ENCODE measurements at places on chromosomes 4 and X. TPM values are rescaled to one million over a fixed set of nuclear protein-coding genes. Genes with fewer than 3 reads are reported as not detected.

GRCh38 chrX:1430451-1430850 is 22.3 kb downstream of the ASMTL start:
- peaks cover 34% of the 10 kb centered on the region for H3K36me3 ChIP-seq
- H3K27ac ChIP-seq, result no peak overlapping the region
- no peak overlapping the region for H3K4me3 ChIP-seq
- no peak for DNase-seq
- no peaks in the 10 kb centered on the region for H3K4me1 ChIP-seq
- H3K27me3 ChIP-seq, result no peaks in the 10 kb centered on the region

GRCh38 chr4:5160668-5161067 is 109.4 kb downstream of the STK32B start:
- no peak overlapping the region for H3K4me3 ChIP-seq
- DNase-seq, result no peak
- no peaks in the 10 kb centered on the region for H3K36me3 ChIP-seq

The GSPT2 gene
- total RNA-seq, result 9.9 TPM

DNA sequence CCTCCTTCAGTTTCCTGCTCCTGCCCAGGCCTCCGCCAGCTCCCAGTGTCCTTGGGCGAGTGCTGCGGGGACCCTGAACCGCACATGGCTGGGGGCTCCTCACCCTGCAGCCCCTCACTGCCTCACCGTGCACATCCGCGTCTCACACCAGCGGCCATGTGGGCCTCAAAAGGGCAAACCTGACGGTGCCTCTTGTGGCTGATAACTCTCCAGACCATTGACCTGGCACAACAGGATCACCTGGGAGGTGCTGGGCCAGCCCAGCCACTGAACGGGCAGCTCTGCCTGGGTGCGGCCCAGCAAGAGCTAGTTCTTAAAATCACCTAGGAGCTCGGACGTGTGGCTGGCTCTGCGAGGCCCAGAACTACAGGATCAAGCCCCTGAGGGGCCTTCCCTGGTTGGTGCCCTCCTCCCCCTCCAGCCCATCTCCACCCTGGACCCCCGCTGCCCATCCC is 4.1 kb upstream of the S100P start:
- H3K36me3 ChIP-seq, result no peaks in the 10 kb centered on the region
- H3K4me3 ChIP-seq, result no peak overlapping the region
- no peak for DNase-seq
- no peak overlapping the region for H3K27ac ChIP-seq

GRCh38 chrX:145861818-145862217 is 44.2 kb downstream of the SLITRK2 start:
- no peak for DNase-seq
- no peaks in the 10 kb centered on the region for H3K27me3 ChIP-seq
- no peaks in the 10 kb centered on the region for H3K36me3 ChIP-seq
- H3K27ac ChIP-seq, result no peak overlapping the region

The ANXA10 gene
- not detected for total RNA-seq

The MAGEB10 gene
- not detected for total RNA-seq

All from heart left ventricle (tissue), 16 donors.